Activated CD4-positive, alpha-beta T cell treated with anti-CD3 and anti-CD28 coated beads for 4 hours (primary cell): ENCODE measurements at places on chromosomes 7 and 10.

GRCh38 chr7:45177801-45178200 is 20.2 kb downstream of the RAMP3 start:
- no peak for DNase-seq

GRCh38 chr10:78059906-78060702 is 26.4 kb downstream of the RPS24 start:
- no peak for DNase-seq

GRCh38 chr10:131842351-131843088 is 58.3 kb upstream of the PPP2R2D start:
- no peak for DNase-seq

GRCh38 chr10:58459069-58459468 is 53.6 kb upstream of the BICC1 start:
- no peak for DNase-seq

GRCh38 chr10:14486777-14487487 is 156.2 kb upstream of the FRMD4A start:
- DNase-seq = no peak

DNA sequence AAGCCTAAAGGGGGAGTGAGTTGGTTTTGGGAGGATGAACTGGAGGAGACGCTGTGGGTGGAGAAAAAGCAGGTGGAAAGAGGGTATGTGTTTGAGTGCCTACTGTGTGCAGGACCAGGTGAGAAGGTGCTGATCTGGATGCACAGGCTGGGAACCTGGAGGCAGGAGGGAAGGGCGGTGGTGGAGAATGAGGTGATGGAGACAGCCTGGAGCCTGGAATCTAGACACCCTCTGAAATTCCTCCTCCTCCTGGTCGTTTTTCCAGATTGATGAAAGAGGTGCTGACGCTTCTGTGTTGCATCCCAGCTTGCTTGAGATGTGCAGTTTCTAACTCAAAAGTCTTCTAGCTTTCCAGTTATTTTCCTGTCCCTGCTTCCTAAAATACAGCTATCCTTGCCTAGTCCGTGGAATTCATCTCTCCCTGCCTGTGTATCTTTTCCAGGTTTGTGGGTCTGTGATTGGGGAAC is 67.5 kb downstream of the LRMDA start:
- no peak for DNase-seq
